Osteocyte (in vitro differentiated cells): ENCODE measurements at places on chromosomes 12 and 14. TPM values are rescaled to one million over a fixed set of nuclear protein-coding genes. Genes with fewer than 3 reads are reported as not detected.
A peak's percentile ranks its signal among the peaks of the same experiment; 100 is the strongest.

The MCRS1 gene
- total RNA-seq, result 61.6 and 69.3 TPM in 2 replicates

The GRIN2B gene
- not detected in 2 replicates for total RNA-seq

The TOGARAM1 gene
- total RNA-seq, result 20.7 and 22.0 TPM in 2 replicates

The KLRK1 gene
- 3.2 and 4.9 TPM in 2 replicates for total RNA-seq

DNA sequence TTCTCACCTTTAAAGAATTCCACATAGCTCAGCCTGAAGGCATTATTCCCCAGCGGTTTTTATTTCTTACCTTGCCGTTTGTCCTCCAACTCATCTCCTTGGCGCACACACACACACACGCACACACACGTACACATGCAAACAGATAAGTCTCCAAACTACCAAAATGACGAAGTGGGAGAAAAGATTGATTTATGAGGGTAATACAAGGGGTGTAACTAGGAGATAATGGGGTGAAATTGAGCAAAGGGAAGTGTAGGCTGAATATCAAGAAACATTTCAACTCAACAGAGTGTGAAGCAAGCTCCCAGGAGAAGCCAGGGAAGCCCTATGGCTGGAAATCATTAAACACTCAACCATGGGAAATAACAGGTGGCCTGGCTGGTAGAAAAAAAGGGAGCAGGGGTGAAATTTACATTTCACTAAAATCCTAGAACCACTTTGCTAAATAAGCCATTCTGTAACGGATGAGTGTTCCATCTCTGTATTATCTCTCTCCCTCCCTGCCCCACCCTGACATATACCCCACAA, 41.0 kb downstream of the GRIN2B start:
- no peak for DNase-seq

DNA sequence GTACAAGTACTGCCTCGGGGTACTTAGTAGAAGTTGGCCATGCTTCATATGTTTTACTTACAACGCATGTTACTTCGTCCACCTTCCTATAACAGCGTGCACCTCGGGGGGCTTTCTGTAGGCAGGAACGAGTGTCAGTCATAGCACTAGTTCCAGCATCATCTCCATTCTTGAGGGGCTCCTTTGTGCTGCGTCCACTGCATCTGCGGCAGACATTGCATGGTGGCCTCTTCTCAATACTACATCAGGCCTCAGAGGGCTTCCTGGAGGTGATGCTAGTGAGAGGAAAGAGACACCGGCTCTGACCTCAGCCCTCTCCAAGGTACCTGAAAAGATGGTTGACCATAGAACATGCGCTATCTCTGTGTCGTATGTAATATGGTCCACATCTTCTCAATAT, 121.2 kb upstream of the RTL1 start:
- peak; percentile 69 for DNase-seq

- DNase-seq, result no peak
Observed at GRCh38 chr12:46414591-46415268, 42.2 kb upstream of the SLC38A2 start.

GRCh38 chr12:109597795-109598427, 24.3 kb downstream of the MVK start:
- peak; percentile 94 for DNase-seq

GRCh38 chr12:88433997-88434703, 146.1 kb downstream of the KITLG start:
- DNase-seq, result no peak

DNA sequence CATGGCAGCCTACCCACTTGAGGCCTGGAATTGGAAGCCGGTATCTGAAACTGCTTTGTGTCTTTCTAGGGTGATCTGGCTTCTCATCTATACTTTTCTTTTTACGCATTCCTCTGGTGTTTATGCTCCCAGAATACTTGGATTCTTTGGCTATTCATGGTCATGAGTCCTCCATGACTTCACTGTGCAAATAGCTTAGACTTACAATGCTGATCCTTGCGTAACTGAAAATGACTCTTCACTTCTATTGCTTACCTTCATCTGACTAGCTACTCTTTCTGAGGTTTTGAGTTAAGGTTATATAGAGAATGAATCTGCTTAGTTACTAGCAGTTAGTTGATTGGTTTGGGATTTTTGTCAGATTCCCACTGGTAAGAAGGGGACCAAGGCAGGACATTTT, 121.7 kb upstream of the NOVA1 start:
- DNase-seq, result no peak
